ENCODE measurements at places on chromosomes 11 and 22. TPM values are rescaled to one million over a fixed set of nuclear protein-coding genes. Genes with fewer than 3 reads are reported as not detected.
A peak's percentile ranks its signal among the peaks of the same experiment; 100 is the strongest.

DNA sequence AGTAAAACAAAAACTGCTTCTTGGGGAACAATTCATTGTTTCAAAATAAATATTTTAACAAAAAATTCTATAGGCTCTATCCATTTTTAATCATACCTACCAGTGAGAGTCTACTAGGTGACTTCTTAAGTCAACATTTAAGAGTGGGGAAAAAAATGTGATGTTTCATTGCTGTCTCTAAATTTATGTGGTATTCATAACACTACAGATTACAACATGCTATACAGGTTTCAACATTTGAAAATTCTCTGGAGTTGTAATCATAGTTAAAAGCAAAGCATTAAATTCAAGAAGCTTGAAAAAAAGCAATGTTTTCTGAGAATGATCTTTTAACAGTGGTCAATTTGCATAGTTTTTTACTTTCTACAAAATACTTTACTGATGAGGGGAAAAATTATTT, 18.3 kb downstream of the SBF2 start:
- no peak for DNase-seq
- H3K27me3 ChIP-seq = no peaks in the 10 kb centered on the region
- H3K4me3 ChIP-seq = no peak overlapping the region
- no peaks in the 10 kb centered on the region for H3K36me3 ChIP-seq
- H3K4me1 ChIP-seq = no peaks in the 10 kb centered on the region
- H3K27ac ChIP-seq = no peak overlapping the region

DNA sequence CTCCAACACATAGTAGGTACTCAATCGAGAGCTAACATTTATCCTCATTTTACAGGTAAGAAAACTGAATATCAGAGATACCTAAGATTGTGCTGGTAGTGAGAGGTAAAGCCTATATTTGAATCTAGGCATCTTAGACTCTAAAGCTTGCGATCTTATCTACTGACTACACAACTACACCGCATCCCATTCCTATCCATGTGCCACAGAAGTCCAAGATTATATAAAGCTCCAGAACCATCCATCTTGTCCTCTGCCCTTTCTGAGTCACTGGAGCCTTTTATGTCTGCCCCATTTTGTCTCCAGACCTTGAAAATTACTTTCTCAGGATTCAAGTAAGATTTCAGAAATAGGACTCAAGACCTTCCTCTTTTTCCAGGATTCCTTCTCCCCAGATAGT, 84.4 kb downstream of the OR5AK2 start:
- no peak overlapping the region for H3K4me3 ChIP-seq
- H3K27ac ChIP-seq = no peak overlapping the region
- H3K4me1 ChIP-seq = no peaks in the 10 kb centered on the region
- no peaks in the 10 kb centered on the region for H3K36me3 ChIP-seq
- DNase-seq = no peak

- no peaks in the 10 kb centered on the region for H3K4me1 ChIP-seq
- no peak overlapping the region for H3K27ac ChIP-seq
- H3K4me3 ChIP-seq = no peak overlapping the region
- H3K36me3 ChIP-seq = no peaks in the 10 kb centered on the region
- H3K27me3 ChIP-seq = no peaks in the 10 kb centered on the region
These were observed 39.7 kb upstream of the CCND1 start for GRCh38 chr11:69601011-69601975.

- no peak for DNase-seq
- no peaks in the 10 kb centered on the region for H3K4me1 ChIP-seq
- no peak overlapping the region for H3K4me3 ChIP-seq
- H3K36me3 ChIP-seq = no peaks in the 10 kb centered on the region
- H3K27me3 ChIP-seq = no peaks in the 10 kb centered on the region
These were observed 103.3 kb downstream of the ME3 start for GRCh38 chr11:86569109-86569508.

The RAG2 gene
- total RNA-seq = 1.6 TPM

DNA sequence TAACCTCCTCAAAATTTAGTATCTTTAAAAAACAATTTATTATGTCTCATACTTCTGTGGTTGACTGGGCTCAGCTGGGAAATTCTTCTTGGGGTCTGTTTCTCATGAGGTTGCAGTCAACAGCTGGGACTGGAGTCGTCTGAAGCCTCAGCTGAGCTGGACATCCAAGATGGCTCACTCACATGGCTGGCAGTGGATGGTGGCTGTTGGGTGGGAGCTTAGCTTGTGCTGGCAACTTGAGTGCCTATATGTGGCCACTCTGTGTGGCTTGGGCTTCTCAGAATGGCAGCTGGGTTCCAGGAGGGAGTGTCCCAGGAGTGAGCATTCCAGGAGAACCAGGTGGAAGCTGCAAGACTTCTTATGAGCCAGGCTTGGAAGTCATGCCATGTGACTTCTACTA, 13.2 kb downstream of the THY1 start:
- H3K36me3 ChIP-seq = no peaks in the 10 kb centered on the region
- no peak overlapping the region for H3K4me3 ChIP-seq
- no peaks in the 10 kb centered on the region for H3K27me3 ChIP-seq
- DNase-seq = no peak
- no peaks in the 10 kb centered on the region for H3K4me1 ChIP-seq
- H3K27ac ChIP-seq = no peak overlapping the region

The DRD4 gene
- not detected for total RNA-seq

DNA sequence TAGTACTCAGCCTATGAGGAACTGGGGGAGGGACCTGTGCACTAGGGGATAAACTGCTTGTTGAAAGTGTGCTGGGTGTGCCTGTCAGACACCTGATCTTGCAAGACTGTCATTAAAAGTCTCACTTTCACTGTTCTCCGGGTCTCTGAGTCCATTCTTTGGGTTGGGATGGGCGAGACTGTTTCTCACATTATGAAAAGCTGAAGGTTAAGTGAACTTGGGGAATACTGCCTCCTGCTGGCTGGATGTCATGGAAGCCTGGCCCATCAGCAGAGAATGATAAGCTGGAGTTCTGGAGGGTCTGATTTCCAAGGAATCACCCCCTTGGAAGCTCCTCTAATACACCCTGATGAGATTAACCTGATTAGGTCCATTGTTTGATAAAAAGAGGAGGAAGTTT, 9.0 kb upstream of the VPREB1 start:
- H3K36me3 ChIP-seq = no peaks in the 10 kb centered on the region
- no peak for DNase-seq
- H3K27ac ChIP-seq = no peak overlapping the region
- no peaks in the 10 kb centered on the region for H3K4me1 ChIP-seq
- no peaks in the 10 kb centered on the region for H3K27me3 ChIP-seq
- H3K4me3 ChIP-seq = no peak overlapping the region

GRCh38 chr11:99676292-99676691, 655.5 kb downstream of the CNTN5 start:
- H3K27ac ChIP-seq = no peak overlapping the region
- H3K4me1 ChIP-seq = no peaks in the 10 kb centered on the region
- no peaks in the 10 kb centered on the region for H3K27me3 ChIP-seq
- no peaks in the 10 kb centered on the region for H3K36me3 ChIP-seq
- DNase-seq = no peak

DNA sequence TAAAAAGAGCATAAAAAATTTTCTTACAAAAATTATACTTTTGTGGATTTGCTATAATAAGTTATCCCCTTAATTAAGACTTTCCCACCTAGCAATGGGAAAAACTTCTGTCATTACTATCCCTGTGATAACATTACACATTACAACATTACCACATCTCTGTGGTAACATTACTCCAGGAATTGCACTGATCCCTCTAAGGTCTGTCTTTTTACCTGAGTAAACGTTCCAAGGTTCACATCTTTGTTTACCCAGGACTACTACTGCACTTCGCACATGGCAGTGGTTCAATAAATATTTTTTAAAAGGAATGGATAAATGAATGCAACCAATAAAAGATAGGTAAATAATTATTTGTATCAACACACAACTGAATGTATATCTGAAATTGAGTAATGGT, 92.4 kb upstream of the NOX4 start:
- no peak overlapping the region for H3K4me3 ChIP-seq
- no peaks in the 10 kb centered on the region for H3K36me3 ChIP-seq
- no peaks in the 10 kb centered on the region for H3K4me1 ChIP-seq
- H3K27ac ChIP-seq = no peak overlapping the region

DNA sequence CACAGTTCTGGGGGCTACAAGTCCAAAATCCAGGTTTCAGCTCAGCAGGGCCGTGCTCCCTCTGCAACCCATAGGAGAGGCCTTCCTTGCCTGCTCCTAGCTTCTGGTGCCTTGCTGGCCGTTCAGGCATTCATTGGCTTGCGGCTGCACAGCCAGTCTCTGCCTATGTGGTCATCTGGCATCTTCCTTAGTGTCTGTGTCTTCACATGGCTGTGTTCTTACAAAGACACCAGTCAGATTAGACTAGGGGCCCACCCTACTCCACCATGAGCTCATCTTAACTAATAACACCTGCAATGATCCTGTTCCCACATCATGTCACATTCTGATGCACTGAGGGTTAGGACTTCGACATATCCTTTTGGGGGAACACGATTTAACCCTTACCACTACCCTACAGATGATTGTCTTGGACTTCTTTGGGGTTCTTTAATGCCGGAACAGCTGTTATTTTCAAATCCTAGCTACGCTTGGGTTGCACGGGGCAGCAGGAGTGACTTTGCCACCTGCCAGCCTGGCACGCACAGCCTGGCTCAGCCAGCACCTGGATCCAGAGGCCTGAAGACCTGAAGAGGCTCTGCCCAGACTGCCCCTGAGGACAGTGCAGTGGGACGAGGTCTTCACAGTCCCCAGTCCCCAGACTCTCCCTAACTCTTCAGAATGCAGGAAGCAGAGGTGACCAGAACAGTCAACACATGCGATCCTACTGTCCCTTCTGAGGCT, 7.7 kb upstream of the NEAT1 start:
- no peaks in the 10 kb centered on the region for H3K27me3 ChIP-seq
- no peak overlapping the region for H3K4me3 ChIP-seq

GRCh38 chr22:31942091-31942490, 2.2 kb upstream of the YWHAH start:
- no peaks in the 10 kb centered on the region for H3K27me3 ChIP-seq
- H3K4me3 ChIP-seq = no peak overlapping the region
- no peaks in the 10 kb centered on the region for H3K4me1 ChIP-seq
- DNase-seq = no peak

DNA sequence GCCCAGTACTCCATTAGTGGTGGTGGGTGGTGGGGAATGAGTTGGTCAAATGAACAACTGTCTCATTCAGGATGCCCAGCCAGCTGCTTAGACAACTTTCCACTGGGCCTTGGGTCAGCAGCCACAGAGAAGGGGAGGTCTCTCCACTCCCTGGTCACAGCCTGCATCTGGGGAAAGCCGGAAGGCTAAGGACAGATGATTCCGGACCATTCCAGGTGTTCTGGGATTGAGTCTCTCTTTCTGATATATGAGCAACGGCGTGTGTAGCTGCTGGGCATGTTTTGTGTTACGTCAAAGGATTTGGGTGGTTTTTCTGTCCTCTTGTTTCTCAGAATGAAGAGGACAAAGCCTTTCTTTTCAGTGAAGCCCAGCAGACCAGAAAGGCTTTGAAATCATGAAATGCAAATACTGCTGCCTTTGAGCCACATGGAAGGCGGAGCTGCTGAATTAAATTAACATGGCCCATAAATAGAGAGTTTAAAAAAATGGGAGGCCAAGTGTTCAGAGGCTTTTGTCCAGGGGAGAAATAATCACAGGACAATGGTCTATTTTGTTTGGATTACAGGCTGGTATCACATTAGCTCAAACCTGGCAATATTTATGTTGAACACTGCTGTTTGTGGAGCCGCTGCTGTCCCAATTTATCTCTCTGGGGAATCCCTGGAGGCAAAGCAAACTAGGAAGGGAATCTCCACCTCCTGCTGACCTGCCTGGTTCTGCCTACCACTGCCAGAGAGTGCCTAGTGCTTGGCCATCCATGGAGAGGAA, 234.4 kb upstream of the E2F8 start:
- no peaks in the 10 kb centered on the region for H3K4me1 ChIP-seq
- H3K27me3 ChIP-seq = no peaks in the 10 kb centered on the region
- no peak overlapping the region for H3K4me3 ChIP-seq

The TMPRSS13 gene
- 0.51 TPM for total RNA-seq

- H3K27me3 ChIP-seq = no peaks in the 10 kb centered on the region
- no peaks in the 10 kb centered on the region for H3K36me3 ChIP-seq
- H3K4me3 ChIP-seq = no peak overlapping the region
- no peak overlapping the region for H3K27ac ChIP-seq
These were observed 139.4 kb downstream of the LUZP2 start for GRCh38 chr11:24636291-24636629.

The GPHA2 gene
- not detected for total RNA-seq

DNA sequence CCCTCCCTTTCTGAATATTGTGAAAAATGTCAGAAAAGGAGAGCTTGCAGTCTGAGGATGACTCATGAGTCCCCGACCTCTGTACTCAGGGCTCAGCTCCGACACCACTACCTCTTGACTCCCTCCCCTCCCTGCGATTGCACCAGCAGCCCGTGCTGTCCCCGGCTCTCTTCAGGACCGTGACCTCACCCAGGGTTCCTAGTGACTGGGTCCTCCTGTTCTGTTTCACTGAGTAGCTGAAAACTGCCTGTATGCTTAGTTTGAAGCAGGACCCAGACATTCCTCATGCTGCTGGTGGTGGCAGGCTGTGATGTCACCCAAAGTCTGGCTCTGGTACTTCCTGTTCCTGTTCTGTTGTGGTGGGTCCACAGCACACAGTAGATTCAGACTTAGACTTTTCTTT, 11.7 kb downstream of the PHRF1 start:
- no peaks in the 10 kb centered on the region for H3K4me1 ChIP-seq
- H3K27me3 ChIP-seq = no peaks in the 10 kb centered on the region
- no peak overlapping the region for H3K27ac ChIP-seq

GRCh38 chr22:17250380-17251082, 31.3 kb upstream of the ADA2 start:
- DNase-seq = no peak
- no peak overlapping the region for H3K27ac ChIP-seq
- H3K4me1 ChIP-seq = no peaks in the 10 kb centered on the region

- no peak overlapping the region for H3K4me3 ChIP-seq
- peak; percentile 26 for DNase-seq
- no peaks in the 10 kb centered on the region for H3K27me3 ChIP-seq
- H3K36me3 ChIP-seq = no peaks in the 10 kb centered on the region
These were observed 13.0 kb upstream of the EIF3D start for GRCh38 chr22:36541831-36542411.

GRCh38 chr11:71169313-71169712, 83.1 kb downstream of the SHANK2 start:
- no peaks in the 10 kb centered on the region for H3K4me1 ChIP-seq
- no peak overlapping the region for H3K4me3 ChIP-seq
- H3K27ac ChIP-seq = no peak overlapping the region
- DNase-seq = no peak
- no peaks in the 10 kb centered on the region for H3K36me3 ChIP-seq

DNA sequence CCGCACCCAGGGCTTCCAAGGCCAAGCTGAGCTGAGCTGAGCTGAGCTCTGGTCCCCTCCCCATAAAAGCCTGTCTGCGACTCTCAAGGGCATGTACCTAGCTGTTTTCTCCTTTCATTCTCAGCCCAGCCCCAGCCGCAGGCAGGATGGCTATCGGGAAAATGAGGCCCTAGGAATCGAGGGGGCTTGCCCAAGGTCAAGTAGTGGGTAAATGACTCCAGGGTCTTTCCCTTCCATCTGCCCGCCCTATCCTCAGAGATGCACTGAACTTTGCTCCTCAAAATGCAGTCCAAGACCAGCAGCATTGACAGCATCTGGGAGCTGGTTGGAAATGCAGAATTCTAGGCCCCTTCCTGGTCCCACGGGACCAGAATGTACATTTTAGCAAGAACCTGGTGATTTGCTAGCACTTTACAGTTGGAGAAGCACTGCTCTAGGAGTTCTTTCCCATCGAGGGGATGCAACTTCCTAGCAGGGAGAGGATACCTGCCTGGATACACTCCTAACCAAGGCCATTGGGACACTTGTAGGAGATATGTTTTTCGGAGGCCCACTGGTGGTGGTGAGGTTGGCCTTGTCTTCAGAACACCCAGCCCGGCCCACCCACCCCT, 43.2 kb upstream of the ACCSL start:
- peak; percentile 9 for DNase-seq
- H3K27ac ChIP-seq = no peak overlapping the region
- no peak overlapping the region for H3K4me3 ChIP-seq
- no peaks in the 10 kb centered on the region for H3K4me1 ChIP-seq
- H3K36me3 ChIP-seq = no peaks in the 10 kb centered on the region

Measured in uterus (tissue), 4 donors.